ENCODE measurements at places on chromosomes 3 and 15.

- DNase-seq, result no peak
Observed at GRCh38 chr3:67897351-67898336, 243.2 kb upstream of the SUCLG2 start.

GRCh38 chr3:10531031-10531430 is 25.6 kb upstream of the ATP2B2 start:
- no peak for DNase-seq

DNA sequence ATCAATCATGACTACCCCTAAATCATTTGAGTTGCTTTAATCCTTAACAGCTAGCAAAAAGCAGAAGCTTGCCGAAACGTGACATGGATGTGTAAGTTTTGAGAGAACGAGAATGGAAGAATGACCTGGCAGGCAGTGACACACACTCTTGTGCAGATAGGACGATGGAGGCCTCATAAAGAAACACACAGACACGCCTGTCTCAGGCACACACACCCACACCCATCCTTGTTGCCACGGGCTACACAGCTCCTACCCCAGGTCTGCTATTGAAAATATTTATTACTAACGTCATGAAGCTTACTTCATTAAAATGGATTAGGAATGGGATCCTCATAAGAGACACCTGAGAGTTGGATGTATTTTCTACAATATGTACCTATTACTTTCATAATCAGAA is 8.5 kb downstream of the MYO5C start:
- no peak for DNase-seq

- DNase-seq, result no peak
Observed at GRCh38 chr3:16810593-16811367, 74.0 kb upstream of the PLCL2 start.

DNA sequence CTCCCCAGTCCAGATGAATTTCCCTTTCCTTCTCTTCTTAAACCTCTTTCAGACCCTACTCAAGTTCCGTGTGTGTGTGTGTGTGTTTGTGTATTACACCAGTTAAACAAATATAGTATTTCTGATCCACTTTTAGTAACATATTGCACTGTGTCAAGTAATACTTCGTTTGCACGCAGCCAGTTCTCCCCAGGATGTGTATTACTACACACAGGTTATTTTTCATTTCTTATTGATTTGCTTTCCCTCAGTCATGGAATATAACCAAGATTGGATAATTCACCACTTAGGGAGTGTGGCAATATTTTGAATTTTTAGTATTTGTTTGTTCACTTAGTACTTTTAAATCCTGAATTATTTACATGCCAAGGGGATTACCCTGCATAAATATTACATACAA is 667.0 kb downstream of the NR2F2 start:
- no peak for DNase-seq

DNA sequence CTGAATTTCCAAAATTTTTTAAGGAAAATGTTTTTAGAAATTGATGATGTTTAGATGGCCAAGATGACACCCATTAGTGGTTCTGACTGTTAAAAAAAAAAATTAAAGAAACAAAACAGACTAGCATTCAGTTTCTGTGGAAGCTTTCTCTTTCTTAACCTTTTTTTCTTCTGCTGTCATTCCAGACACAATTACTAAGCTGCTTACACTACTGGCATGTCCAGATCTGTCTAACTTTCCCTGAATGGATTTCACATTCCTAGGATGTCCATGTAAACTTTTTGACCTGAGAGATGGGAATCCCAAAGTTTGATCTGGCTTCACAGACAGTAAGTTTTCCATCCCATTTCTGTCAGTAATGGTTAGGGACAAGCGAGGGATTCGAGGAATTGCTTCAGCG is 10.3 kb upstream of the MTMR10 start:
- no peak for DNase-seq

- DNase-seq, result no peak
Observed at GRCh38 chr3:107599772-107600145, 77.0 kb downstream of the BBX start.

DNA sequence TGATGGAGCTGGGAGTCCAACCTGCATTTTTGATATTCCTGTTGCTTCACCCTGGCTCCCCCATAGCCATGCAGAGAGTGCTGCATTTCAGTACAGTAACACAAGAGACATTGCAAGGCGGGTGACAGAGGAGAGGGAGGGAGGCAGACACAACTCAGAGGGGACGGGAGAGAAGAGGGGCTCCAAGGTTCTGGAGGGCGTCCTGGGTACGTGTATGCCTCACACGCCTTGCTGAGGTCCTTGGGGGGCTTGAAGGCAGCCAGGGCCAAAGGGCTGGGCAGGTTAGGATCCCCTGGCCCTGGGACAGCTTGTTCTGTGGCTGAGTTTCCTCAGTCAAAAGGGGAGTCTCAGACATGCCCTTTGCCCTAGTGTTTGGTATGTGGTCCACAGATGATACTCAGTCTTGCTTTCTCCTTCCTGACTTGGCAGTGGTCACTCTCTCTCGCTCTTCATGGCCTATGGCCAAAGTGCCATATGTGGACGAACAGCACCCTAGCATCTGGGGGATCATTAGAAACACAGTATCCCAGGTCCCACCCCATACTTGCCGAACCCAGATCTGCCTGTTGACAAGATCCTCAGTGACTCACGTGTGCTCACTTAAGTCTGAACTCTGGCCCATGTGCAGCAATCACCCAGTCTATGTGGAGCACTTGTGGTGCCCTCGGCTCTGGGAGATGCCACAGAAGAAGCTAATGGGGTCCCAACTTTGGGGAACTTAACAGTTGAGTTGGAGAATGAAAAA is 52.9 kb downstream of the FGD5 start:
- DNase-seq, result no peak

DNA sequence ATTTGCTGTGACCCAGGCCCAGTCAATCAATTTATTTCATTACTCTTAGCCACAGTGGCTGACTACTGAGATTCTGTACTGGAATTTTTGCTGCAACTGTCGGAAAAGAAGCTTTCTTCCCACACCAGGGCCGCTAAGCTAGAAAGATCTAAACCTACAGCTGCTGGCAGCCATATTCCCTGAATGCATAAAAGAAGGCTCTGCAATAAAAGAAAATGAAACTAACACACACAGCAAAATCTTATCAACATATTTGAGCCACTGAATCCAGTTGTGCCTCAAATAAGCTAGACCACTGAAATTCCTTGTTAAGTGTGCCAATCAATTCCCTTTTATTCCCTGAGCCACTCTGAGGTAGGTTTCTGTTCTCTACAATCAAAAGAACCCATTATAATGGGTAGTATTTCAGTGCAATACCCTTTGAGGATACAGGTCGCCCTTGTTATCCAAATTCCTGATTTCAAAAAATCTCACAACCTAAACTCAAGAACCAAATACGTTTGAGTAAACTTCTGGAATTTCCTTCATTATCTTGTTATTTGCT is 60.3 kb downstream of the MYO9A start:
- DNase-seq, result no peak

GRCh38 chr3:184676927-184677326 is 34.9 kb downstream of the MAGEF1 start:
- DNase-seq, result no peak

- DNase-seq, result no peak
Observed at GRCh38 chr15:42053914-42054313, 33.1 kb upstream of the PLA2G4E start.

- DNase-seq, result no peak
Observed at GRCh38 chr3:170144437-170144843, 37.1 kb downstream of the PHC3 start.

- no peak for DNase-seq
Observed at GRCh38 chr3:141952611-141953010, 76.2 kb downstream of the ATP1B3 start.

DNA sequence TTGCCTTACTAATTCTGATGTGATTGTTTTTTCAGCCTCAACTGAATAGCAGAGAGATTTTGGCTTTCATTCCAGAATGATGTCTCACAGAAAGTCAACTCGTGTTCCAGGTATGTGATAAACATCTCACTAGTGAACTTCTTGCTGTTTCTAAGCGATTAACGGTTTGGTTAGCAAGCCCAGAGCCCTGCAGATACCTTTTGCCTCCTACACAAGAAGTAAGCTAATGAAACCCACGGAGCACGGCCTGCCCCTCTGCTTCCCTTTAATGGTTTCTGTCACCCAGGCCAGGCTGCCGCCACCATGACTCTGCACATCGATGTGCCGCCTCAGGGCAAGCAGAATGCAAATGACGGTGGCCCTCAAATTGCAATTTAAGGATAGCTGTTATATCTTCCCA is 155.9 kb upstream of the ICE2 start:
- no peak for DNase-seq

- DNase-seq, result no peak
Observed at GRCh38 chr15:69963385-69963784, 134.3 kb downstream of the TLE3 start.

- no peak for DNase-seq
Observed at GRCh38 chr15:79900087-79900486, 3.3 kb upstream of the MTHFS start.

DNA sequence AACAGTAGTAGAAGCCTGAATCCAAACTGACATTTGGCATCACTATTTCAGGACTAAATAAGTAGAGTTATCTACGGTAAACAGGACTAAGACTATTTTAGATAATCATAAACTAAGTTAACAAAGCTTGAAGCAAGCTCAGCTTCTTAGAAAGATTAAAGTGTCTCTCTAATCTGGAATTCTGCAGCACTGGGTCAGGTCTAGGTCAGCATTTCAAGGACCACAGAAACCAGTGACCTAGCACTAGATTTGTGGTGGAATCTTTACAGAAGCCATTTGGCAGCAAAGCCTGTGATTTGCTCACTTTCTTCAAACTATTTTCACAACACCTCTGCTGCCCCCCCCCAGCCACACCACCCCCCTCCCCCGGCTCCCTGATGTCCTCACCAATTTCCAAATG is 37.5 kb downstream of the IGSF11 start:
- DNase-seq, result no peak

- DNase-seq, result no peak
Observed at GRCh38 chr3:94811836-94812235, 749.0 kb downstream of the NSUN3 start.

Measured in activated T-helper 1 cell treated with anti-CD3 and anti-CD28 coated beads, Interleukin-2, amount 50 U/mL, for 16 hours (primary cell).